ENCODE measurements at places on chromosomes 12 and 14. TPM values are rescaled to one million over a fixed set of nuclear protein-coding genes. Genes with fewer than 3 reads are reported as not detected.

DNA sequence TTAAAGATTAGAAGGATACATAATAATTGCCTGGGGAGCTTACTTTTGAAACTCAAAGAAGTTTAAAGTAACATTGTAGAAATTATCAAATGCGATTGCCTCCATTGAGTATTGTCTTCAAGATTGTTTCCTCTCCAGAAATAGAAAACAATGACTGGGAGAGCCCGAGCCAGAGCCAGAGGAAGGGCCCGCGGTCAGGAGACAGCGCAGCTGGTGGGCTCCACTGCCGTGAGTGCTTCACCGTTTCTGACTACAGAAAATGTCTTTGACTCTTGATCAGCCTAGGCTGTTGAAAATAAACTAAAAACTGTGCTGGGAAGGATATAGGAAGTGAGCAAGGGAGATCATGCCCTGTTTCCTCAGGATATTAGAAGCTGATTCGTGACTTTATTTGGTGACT is 4.8 kb downstream of the PIWIL1 start:
- no peak for DNase-seq

- DNase-seq, result no peak
Observed at GRCh38 chr12:29533815-29534489, 36.5 kb upstream of the OVCH1 start.

DNA sequence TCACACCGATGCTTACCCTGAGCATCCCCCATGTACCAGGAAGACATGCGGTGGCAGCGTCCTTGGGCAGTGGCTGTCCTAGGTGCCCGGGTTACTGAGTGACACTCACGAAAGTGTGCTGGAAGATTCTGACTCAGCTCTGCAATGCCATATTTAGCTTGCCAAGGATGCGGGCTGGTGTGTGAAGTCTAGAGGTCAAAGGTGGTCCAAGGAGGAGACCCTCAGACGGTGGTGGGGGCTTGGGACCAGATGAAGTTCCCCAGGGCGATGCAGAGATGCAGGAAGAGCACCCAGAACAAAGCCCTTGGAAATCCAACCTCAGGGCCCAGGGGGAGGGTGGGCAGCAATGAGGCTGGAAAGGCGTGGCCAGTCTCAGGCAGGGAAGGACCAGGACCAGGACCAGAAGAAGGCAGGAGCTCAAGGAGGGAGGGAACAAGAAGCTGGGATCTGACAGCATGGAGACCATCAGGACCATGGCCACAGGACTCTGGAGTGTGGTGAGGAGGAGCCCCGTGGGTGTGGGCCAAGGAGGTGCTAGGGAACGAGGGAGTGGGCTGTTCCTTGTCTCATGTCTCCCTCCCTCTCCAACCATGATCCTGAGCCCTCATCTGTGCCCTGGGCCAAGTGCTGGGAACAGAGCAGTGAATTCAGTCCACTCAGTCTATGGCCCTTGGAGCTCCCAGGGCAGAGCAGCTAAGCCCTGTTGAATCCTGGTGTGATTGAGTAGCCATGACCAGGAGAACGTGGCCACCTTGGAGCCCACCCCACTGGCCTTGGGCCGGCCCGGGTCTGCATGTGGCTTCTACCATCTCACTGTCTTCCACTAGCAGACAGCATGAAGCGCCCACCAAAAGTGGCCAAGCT is 310.1 kb upstream of the DIO3 start:
- DNase-seq, result no peak

- DNase-seq, result no peak
Observed at GRCh38 chr12:116662612-116663144, 75.2 kb downstream of the SPRING1 start.

DNA sequence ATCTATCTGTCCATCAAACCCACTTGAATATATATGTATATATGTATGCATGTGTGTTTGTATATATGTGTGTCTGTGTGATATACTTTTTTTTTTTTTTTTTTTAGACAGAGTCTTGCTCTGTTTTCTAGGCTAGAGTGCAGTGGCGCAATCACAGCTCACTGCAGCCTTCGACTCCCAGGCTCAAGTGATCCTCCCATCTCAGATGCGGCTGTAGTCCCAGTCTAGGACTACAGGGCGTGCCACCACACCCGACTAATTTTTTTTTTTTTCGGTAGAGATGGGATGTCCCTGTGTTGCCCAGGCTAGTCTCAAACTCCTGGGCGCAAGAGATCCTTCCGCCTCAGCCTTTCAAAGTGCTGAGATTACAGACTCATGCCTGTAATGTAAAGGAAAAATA is 13.0 kb upstream of the APOBEC1 start:
- no peak for DNase-seq

GRCh38 chr14:63454863-63455622 is 88.1 kb downstream of the PPP2R5E start:
- no peak for DNase-seq

- no peak for DNase-seq
Observed at GRCh38 chr14:55798406-55798805, 218.4 kb downstream of the KTN1 start.

DNA sequence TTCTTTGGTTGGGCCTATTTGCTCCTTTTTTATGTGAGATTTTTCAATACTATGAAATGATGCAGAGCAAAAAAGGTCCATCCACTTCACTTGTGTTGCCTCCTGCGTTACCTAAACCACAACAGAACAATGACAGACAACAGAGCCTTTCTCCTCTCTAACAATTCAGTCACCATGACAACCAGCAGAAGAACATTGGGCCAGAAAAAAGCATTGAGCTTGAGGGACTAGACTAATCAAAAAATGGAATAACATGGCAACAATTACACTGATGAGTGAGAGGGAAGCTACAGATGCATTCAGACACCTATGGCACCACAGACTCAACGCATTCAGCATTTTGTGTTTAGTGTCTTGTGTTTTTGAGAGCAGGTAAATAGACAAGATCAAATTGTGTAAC is 44.6 kb upstream of the PTCSC3 start:
- no peak for DNase-seq

- DNase-seq, result no peak
Observed at GRCh38 chr14:29663281-29663801, 264.3 kb downstream of the PRKD1 start.

DNA sequence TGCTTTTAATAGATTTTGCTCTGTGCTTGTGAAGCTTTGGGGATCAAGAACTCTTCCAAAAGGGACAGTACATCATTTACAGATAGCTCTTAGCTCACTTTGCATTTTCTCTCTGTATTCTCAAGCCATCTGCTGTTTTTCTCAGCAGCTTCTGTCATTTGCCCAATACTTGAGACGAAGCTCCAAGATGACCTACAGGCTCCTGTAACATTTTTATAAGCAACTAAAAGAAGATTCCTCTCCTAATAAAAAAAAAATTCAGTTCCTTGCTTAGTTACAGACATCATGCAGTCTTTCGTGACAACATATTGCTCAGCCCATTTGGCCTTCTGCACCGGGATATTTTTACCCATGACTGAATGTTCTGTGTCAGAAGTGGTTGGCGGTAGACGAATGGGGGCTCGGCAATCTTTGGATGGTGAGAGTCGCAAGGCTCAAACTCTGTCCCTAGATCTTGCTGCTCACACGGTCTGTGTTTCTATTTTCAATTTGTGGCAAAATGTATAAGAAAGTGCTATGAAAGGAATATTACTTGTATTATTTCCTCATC is 215.6 kb downstream of the FSCB start:
- DNase-seq, result no peak

- DNase-seq, result no peak
Observed at GRCh38 chr12:67826148-67826547, 163.1 kb upstream of the IFNG-AS1 start.

GRCh38 chr12:15971211-15971610 is 60.1 kb downstream of the DERA start:
- DNase-seq, result no peak

- no peak for DNase-seq
Observed at GRCh38 chr12:65596514-65597091, 227.7 kb upstream of the HMGA2 start.

DNA sequence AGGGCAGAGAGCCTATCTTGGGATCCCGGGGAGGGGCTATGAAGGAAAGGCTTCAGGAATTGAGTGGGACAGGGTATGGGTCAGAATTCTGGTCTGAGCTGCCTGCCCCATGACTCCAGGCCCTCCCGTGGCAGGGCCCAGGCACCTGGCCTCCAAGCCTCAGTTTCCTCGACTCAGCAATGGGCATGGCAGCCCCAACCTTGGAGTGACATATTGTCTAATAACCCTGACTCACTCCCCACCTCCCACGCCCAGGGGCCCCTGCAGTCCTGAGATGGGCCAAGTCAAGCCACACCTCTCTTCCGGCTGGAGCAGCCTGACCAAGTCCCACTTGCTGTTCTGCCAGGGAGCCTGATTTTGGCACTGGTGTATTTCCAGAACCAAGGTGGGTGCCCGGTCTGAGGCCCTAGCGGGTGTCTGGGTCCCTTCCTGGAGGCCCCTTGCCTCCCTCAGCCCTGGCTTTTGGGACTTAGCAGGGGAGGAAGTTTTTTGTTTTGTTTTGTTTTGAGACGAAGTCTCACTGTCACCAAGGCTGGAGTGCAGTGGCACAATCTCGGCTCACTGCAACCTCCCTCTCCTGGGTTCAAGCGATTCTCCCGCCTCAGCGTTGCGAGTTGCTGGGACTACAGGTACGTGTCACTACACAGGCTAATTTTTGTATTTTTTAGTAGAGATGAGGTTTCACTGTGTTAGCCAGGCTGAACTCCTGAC is 40.3 kb upstream of the RCOR1 start:
- DNase-seq, result no peak

GRCh38 chr14:93975791-93976476 is 436 bp downstream of the ASB2 start:
- DNase-seq, result no peak

DNA sequence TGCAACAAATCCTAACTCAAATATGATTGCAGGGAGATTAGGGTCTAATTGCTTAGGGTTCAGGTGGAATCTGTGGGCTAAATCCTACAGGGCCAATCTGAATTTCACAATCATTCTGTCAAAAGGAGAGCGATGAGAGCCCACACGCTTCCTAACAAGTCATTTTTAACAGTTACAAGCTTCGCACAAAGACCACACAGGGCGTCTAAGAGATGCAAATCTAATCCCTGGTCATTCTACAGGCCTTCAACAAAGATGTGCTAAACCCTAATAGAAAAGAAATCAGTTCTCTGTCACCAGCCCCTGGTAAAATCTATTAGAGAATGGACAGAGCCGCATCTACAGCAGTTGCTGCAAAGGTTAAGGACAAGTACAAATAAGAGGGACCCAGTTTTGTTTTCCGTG is 15.3 kb downstream of the NKX2-1 start:
- DNase-seq, result no peak

DNA sequence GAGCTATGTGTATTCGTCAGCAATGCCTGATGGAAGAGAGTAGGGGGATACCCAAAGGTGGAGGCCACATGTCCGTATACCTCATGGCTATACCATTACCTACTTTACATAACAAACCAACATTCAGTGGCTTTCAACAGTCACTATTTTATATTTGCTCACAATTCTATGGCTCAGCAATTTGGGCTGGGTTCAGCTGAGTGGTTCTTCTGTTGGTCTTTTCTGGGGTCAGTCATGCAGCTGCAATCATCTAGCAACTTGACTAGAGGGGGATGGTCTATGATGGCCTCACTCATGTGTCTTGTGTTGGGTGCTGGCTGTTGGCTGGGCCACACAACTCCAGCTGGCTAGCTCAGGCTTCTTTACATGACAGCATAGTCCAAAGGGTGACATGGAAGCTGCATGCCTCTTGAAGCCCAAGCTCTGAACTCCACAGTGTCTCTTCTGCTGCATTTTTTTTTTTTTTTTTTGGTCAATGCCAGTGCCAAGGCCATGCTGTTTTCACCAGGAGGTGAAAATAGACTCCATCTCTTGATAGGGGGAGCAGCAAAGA is 53.7 kb downstream of the RIN3 start:
- DNase-seq, result no peak

GRCh38 chr12:10097521-10097920 is 1.3 kb downstream of the CLEC1A start:
- DNase-seq, result no peak

- peak; percentile 42 for DNase-seq
Observed at GRCh38 chr12:89373763-89374572, 21.7 kb upstream of the DUSP6 start.

GRCh38 chr12:53217051-53217930 is 10.2 kb upstream of the ITGB7 start:
- DNase-seq, result no peak

DNA sequence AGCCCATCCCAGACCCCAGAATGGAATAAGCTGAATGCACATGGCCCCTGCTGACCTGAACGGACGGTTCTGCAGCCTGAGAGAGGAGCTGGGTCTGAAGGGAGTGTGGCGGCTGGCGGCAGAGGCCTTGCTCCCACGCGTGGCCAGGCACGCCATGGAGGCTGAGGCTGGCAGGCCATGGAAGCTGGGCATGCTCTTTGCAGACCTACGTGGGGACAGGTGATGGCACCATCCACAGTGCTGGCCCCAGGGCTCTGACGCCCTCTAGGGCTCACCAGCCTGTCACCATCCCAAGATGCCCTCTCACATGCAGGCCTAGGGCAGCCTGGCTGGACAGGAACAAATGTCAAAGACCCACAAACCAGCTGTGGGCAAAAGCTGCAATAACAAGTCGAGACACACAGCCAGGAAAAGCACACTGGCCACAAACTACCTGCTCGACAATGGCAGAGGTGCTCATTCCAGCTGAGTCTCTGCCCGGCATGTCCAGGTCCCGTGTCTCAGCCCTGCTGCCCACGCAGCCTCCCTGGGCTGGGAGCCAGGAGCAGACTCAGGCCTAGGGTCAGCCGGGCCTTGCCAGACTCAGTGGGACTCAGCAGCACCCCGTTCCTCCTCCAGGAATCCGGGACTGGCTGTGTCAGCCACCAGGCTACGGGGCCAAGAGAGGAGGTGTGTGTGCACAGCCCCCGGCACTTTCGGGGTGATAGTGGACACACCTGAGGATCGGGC is 19.7 kb downstream of the BTBD6 start:
- no peak for DNase-seq

CMA1 gene
- not detected for total RNA-seq

LRRIQ1 gene
- total RNA-seq, result 13.1 TPM

KRT71 gene
- not detected for total RNA-seq

FRMD6 gene
- total RNA-seq, result 149 TPM

HOXC6 gene
- 1.2 TPM for total RNA-seq

DDIT3 gene
- 28.2 TPM for total RNA-seq

SNRPF gene
- 0.26 TPM for total RNA-seq

NKX2-1 gene
- total RNA-seq, result not detected

DACT1 gene
- 49.6 TPM for total RNA-seq

CSRNP2 gene
- 24.1 TPM for total RNA-seq

SLC6A13 gene
- 1.2 TPM for total RNA-seq
